ENCODE measurements at places on chromosomes 6 and 20. TPM values are rescaled to one million over a fixed set of nuclear protein-coding genes. Genes with fewer than 3 reads are reported as not detected.

DNA sequence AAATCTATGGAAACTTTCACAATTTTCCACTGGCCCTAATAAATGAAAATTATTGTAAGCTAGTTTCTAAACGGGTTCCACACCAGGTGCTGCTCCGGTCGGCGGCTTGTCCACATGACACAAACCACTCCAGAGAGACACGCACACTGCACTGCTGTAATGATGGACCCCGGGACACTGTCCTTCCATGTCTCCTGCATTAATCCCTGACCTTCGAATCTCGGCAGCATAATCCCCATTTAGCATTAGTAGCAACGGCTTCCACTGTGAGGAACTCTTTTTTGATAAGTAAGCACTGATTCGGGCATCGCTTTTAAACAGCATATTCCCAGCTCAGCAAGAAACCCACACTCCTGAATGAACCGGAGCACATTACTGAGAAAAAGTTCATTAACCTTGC lies 43.5 kb downstream of the INSM1 start:
- DNase-seq: no peak

DNA sequence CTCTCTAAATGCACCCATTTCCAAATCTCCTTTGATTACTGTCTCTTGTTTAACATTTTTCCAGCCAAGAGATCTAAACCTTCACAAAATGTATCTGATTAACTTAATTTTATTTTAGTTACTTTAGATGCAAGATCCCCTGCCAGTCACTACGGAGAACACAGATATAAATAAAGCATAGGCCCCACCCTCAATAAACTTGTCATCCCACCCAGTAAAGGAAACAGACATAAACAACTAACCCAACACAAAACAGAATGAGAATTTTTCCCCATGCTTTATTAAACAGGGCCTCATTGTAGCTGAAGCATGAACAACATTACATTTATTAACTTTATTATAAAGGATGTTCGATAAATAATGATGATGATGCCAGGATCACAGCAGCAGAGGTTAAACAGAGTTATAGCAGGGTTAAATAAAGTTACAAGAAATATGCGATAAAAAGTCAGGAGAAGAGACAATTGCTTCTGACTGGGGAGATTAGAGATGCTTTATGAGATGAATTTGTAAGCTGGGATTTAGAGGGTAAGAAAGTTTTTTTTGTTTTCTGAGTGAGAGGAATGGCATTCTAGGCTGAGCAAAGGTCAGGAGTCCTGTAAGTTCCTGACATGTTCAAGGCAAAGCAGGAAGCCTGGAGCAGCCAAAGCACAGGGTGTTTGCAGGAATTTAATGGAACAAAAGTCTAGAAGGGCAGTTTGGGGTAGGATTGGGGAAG lies 41.1 kb downstream of the TFAP2A start:
- no peak for DNase-seq

GRCh38 chr6:37756135-37756534 lies 58.5 kb upstream of the MDGA1 start:
- no peak for DNase-seq

DNA sequence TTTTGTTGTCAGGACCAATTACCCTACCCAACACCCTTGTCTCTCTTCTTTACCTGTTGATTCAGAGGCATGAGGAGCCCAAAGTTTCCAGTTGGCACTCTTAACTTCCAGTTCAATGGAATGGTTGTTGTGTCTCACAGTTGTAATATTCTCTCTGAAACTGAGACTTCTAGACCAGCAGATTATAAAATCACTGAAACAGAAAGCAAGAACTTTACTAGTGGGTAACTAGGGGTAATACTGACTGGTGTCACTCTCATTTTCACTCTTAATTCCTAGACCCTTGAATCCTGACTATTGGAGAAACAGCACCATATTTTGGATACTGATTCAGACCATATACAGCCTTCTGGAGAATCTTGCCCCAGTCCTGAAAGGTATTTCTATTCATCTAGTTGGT lies 140.2 kb upstream of the MMS22L start:
- DNase-seq: no peak

GRCh38 chr6:124963416-124963785 lies 1.2 kb downstream of the RNF217 start:
- no peak for DNase-seq

- no peak for DNase-seq
Observed at GRCh38 chr6:7145885-7146828, 38.4 kb downstream of the RREB1 start.

DNA sequence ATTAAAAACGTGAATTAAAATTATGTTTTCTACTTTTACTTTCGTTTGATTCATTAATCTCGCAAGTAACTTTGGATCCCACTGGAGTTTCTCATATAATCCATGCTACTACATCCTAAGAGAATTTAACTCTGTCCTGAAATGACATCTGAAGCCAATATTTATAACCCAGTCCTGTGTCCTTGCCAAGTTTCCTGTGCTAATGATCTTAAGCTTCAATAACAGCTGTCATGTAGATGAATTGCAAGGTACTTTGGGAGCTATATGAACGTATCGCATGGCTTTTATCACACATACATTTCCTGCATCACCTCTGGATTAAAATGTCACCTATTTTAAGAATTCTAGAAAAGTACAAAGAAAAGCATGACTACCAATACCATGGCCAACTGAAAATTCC lies 833.8 kb upstream of the CITED2 start:
- no peak for DNase-seq

GRCh38 chr6:20213271-20213798 lies 1.1 kb upstream of the MBOAT1 start:
- no peak for DNase-seq

DNA sequence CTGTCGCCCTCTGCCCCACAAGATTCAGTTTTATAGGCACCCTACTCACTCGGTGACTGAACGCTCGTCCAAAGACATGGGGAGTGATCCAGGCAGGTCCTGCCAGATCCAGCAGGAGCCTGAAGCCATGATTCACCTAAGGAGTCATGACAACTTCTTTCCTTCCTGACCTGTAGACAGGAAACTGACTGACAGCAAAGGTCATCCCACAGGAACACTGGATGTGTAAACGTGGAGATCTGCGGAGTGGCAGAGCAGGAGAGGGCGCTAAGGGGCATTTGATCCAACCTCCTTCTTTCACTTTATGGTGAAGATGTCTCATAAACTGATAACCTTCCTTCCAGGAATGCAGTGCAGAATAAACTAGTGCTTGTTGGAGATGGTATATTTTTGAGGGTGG lies 192.2 kb downstream of the GJA10 start:
- no peak for DNase-seq

- no peak for DNase-seq
Observed at GRCh38 chr6:85058806-85059205, 294.4 kb upstream of the TBX18 start.

Gene SMOC2
- 424 TPM for total RNA-seq

Measured in thoracic aorta (tissue), 2 donors.